NCI-H2029 (cell line): ENCODE measurements at places on chromosomes 11 and 22.
A peak's percentile ranks its signal among the peaks of the same experiment; 100 is the strongest.

DNA sequence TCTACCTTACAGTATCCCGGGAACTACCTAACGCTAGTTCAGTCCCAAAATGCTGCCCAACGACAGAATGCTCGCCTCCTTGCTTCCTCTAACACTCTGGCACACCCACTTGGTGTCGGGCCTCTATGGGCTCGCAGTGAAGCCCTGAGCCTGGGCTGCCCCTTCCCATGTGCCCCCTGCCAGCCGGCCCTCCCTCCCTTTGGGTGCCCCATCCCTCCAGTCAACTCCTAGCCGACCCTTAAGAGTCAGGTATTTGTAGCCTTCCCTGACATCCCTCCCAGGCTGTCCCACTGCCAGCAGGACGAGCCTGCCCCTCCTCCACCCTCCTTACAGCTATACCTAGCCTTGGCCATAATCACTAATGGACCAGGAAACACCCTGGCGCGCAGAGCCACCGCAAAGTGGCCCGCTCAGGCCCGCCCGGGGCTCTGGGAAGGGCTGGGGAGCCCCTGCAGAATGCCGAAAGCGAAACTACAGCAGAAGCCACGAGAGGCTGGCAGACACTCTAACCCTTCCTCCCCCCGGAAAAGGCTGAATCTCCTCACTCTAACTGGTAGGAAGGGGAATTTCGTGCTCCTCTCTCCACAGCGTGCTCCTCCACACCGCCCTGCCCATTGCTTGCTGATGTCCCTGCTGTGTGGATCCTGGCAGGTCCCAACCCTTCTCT, 8.2 kb downstream of the CBX7 start:
- DNase-seq = peak; percentile 60

DNA sequence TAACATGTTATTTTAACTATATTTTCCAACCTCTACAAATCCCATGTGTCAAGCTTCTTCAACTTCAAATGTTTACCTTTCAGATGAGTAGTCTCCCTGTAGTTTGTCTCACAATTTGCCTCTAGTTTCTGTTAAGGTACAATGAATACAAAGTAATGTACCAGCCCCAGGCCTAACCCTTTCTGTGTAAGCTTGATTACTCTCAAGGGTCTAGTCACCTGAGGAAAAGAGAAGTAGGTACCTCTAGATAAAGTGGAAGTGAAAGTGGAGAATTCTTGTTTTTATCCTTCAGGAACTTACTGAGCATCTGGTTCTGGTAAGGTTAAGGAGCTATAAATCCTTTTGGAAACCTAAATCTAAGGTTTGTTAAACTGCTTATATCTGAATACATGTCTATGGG, at the start of gene OR51A7:
TSS of gene OR51A7 (plus strand) at position 300 of the 400 bp plus-strand sequence. CDS start 3,587 bp downstream, outside the sequence.
- no peak for DNase-seq

DNA sequence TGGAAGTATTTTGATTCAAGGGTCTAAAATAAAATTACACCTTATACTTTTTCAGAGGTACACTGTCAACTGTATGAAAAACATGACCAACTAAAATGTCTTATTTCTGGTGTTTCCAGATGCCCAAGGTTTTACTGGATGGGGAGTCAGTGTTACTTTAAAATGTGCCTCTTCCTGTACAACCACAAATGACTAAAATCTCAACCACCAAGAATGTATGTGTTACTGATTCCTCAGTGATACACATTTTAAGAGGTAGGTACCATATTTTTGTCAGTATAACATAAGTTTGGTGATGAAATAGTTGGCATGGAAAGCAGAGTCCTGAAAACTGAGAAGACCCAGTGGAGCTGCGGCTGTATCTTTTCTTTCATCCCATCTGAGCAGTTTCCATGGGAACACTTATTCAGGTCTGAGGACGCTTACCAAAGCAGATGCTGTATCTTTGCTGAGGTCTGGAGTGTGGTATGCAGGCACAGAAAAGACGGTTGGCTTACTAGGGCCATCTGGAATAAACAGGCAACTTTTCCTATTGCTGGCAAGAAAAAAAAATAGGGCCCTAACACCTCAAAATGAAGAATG, 21.2 kb upstream of the TP53AIP1 start:
- DNase-seq = no peak

- DNase-seq = peak; percentile 4
Observed at GRCh38 chr22:32473388-32473952, 1.1 kb upstream of the FBXO7 start.

DNA sequence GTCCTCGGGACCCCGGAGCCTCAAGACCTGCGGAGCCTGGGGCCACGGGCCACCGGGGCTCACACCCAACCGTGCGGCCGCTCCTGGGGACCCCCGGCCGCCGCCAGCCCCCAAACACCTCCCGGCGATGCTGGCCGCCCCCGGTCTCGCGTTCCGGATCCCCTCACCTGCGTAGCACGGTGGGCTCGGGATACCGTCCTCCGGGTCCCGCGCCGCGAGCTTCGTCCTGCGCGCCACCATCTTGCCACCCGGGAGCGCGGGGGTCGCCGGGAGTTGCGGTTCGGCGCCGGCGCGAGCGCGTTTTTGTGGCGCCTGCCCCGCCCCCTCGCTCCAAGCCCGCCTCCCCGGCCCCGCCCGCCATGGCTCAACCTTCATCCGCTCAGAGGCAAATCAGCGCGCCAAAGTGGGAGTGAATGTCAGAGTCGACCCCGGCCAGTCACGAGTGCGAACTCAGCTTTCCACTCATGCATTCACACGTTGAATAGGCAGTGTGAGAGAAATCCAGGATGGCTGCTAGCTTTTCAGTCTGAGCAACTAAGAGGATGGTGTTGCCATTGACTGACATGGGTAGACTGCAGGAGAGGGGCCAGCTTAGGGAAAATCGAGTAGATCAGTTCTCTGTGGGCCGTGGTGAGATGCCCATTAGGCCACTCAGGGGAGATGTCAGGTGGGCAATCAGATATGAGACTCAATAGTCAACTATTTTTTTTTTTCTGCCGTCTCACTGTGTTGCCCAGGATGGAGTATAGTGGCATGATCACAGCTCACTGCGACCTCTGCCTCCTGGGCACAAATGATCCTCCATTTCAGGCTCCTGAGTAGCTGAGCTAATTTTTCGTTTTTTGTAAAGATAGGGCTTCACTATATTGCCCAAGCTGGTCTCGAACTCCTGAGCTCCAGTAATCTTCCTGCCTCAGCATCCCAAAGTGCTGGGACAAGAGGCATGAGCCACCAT, 28.3 kb downstream of the SERHL2 start:
- DNase-seq = peak; percentile 71

DNA sequence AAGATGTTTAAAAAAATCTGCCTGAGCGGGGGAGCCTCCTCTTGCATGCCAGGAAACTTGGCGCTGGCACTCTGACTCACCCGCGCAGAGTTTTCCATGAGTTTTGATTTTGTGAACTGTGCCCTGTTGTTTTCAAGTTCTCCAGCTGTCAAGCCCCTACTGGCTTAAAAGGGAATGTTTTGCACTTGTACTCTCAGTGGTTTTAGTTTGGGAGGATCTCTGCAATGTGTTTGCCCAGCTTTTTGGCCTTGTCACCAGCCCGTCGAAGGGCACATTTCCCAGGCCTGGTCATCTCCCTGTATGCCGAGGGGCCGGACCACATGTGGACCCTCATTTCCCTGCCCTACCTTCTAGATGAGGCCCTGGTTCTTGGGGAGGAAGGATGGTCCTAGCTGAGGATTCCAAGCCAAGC, 12.2 kb downstream of the MRGPRF start:
- DNase-seq = no peak

- peak; percentile 73 for DNase-seq
Observed at GRCh38 chr11:74453373-74453975, 13.9 kb downstream of the KCNE3 start.

GRCh38 chr11:63494975-63495374, 4.0 kb upstream of the PLAAT5 start:
- DNase-seq = no peak

DNA sequence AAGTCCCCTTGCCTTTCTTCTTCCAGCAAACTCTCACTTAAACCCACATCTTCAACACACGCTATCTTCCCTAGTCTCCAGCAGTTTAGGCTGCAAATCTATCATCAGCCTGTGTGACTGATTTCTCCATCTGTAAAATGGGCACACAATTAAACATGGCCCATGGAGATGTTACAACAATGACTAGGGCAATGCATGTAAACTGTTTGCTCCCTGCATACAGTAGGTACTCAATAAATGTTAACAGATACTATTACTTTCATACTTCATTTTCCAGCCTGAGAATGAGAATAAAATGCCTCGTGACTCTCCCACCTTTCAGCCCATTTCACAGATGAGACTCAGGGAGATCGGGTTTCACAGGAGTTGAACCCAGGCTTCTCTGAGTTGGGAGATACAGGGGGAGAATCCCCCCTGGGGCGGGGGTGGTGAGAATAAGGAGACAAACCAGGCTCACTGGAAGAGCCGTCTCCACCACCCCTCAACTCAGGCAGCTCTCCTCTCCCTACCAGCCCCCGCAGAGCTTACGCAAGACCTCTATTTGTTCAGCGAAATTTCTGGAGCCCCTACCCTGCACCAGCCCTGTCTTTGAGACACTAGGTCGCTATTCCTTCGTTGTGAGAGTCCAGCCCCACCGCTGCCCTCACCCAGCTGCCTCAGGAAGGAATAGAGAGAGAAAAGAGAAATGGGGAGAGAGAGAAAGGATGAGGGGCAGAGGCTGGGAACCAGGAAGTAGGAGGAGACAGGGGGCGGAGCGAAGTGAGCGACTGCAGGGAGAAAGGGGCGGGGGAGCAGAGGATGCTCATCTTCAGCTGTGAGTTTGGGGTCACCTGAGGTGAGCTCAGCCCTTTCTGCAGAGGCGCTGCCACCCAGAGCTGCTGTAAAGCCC, 42.1 kb upstream of the KLHL35 start:
- DNase-seq = peak; percentile 69
